ENCODE measurements at places on chromosomes 12 and 14. TPM values are rescaled to one million over a fixed set of nuclear protein-coding genes. Genes with fewer than 3 reads are reported as not detected.

GRCh38 chr12:107783406-107784376, 9.2 kb downstream of the ASCL4 start:
- no peak for DNase-seq

DNA sequence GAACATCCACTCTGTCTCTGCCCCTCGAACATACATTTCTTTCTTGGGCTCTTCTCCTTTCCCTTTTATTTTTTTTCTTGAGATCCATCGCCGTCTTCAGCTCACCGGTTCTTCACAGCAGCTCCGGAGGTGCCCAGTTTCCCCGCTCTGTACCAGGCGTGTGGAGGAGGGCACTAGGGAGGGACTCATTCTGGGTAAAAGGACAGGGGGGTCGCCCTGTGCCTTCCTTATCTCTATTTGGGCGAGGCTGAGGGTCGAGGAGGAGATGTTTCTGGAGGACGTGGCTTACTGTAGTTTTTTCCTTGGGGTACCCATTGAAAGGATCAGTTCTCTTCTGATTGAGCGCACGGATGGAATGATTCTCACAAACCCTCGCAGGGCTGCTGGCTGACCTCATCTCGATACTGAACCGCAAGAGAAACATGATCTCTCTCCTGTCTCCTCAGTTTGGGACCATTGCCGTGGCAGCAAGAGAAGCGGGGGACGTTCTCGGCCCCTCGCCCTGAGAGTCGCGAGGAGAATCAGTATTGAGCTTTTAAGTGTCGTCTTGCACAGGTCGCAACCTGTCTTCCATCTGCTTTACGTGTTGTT, 386 bp downstream of the LIN52 start:
- DNase-seq: peak; percentile 8

GRCh38 chr12:96719660-96720362, 187.2 kb upstream of the NEDD1 start:
- no peak for DNase-seq

DNA sequence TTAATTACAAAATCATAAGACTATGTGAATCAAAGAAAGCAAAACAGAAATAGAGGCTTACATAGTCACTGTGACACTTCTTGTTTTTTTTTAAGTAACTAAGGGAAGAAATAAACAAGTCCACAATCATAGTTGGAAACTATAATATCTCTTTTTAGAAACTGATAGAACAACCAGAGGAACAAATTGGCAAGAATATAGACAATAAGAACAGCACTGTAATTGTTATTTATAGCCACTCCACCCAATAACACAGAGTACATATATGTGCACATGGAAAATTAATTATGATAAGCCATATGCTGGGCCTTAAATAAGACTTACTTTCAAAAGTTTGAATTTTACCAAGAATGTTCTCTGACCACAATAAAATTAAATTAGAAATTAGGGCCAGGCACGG, 101.1 kb downstream of the PLEKHG7 start:
- DNase-seq: no peak

DNA sequence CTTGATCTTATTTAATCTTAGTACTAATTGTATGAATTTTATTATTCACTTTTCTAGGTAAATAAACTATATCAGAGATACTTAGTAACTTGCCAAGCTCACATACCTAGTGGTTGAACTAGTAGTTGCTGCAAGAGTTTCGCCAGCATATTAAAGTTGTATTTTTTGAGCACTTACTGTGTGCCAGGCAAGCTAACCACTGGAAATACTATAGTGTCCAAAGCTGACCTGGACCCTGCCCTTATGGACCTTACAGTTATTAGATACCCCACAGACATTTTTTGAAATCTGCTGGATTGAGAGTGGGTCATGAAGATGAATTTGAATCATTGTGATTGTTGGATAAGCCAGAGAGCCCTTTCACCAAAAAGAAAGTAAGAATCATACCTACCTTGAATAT, 125.0 kb downstream of the RAD51B start:
- DNase-seq: no peak

DNA sequence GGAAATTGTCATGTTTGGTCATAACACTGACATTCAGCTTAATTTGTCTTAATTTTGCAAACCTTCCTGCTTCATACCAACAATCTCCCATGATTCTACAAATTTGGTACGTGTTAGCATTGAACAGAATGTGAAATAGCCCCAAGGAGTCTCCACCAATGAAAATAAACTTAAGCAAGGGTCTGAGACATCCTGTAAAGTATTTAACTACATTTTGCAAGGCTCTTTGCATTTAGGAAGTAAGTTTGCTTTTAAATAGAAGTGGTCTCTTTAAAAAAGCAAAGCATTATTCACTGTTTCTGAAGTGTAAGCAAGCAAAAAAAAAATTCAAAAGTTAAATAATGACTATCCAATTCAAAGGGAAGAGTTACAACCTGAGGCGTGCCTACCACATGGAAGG, 79.9 kb downstream of the WASHC3 start:
- no peak for DNase-seq

GRCh38 chr12:1213205-1213604, 222.2 kb downstream of the ERC1 start:
- DNase-seq: no peak

GRCh38 chr14:65864984-65865383, 452.5 kb downstream of the FUT8 start:
- DNase-seq: no peak

DNA sequence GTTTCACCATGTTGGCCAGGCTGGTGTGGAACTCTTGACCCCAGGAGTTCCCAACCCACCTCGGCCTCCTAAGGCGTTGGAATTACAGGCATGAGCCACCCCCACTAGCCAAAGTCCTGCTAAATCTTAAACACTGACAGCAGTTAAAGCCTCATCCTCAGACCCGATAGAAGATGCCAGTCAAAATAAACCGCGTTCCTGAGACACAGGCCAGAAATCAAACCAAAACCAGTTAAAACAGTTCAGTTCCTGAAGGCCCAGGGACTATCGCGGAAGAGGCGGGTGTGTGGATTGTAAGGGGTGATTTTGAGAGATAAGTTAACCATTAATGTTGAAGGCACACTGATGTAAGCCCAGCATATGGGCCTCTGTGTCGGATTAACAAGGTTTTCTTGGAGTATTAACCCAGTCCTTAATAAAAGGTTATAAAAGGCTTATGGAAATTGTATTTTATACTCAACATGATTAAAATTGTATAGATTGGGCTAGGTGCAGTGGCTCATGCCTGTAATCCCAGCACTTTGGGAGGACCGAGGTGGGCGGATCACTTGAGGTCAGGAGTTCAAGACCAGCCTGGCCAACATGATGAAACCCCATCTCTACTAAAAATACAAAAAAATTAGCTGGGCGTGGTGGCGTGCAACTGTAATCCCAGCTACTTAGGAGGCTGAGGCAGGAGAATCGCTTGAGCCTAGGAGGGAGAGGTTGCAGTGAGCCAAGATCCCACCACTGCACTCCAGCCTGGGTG, 18.7 kb upstream of the CDCA4 start:
- DNase-seq: no peak

DNA sequence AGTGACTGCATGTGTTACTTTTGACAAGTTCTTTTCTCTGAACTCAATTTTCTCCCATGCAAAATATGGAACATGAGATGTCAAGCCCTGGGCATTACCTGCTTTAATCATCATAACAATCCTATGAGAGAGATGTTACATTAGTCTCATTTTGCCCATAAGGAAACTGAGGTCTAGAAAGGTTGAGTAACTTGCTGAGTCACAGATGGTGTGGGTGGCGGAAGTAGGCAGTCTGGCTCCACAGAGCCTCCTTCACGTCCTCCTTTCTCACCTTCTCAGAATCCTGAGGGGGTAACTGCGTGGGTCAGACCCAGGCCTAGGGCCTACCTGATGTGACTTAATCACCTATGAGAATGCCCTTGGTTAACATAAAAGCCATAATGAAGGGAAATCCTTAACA, 50.7 kb downstream of the TMTC1 start:
- no peak for DNase-seq

DNA sequence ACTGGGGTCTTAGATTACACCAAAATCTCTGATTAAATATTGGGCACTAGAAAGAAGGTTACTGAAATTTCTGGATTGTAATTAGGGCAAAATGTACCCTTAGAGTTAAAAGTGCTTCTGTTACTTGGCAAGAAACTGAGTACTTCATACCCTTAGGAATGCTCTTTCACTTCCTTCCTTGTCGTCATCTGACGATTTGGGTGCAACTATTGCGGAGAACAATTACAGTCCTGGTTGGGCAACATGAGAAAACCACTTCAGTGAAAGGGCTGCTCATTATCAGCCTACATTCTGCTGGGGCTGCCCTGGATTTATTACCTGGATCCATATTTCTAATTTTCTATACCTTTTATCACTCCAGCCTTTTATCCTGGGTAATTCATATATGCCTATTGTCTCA, 348.5 kb upstream of the MDGA2 start:
- DNase-seq: no peak

DNA sequence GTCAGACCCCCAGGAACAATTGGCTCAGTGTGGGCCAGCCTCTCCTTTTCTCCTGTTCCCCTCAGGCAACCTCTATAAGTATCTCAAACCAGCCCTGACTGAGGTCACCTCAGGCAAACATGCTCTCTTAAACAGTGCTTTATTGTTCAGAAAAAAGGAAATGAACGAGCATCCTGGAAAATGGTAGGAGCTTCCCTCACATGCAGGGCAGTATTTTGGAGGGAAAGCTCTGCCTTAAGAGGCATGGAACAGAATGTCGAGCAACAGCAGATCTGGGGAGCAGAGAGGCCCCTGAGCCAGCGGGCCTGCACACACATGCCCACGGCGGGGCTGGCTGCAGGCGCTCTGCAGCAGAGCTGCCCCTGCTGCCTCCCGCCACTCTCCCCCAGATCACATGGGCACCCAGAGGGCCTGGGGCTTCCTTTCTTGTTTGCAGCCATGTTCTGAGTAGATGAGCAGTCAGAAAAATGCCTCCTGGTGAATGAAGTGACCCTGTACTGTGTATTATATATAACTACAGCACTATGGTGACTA, 42.0 kb downstream of the MOK start:
- no peak for DNase-seq

- DNase-seq: no peak
These were observed 33.5 kb upstream of the ADGRD1 start for GRCh38 chr12:130920119-130920703.

DNA sequence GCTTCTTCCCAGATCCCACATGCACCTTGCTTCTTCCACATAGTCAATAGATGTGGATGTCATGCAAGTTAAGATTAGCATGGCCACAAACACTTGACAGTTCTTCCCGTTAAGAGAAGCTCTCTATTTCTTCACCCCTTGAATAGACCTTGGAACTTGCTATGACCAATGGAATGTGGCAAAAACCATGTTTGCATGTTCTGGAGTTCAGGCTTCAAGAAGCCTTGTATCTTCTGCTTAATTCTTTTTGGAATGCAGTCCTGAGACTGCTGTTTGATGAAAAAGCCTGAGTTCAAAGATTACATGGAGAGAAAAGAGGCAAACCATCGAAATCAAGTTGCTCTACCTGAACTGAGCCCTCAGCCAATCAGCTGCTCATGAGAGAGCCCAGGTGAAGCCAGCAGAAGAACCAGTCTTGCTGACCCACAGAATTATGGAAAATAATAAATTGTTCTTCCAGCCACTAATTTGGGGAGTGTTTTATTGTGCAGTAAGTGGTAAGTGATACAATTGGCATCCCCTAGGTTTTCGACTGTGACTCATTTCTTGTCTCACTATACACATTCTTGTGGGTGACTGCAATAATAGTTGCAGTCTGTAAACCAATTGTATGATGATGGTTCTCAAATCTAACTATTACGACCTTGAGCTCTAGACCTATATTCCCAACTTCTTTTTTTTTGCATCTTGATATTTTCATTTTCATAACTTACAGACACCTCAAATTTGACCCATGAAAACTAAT, 12.6 kb downstream of the RASSF9 start:
- DNase-seq: no peak

DNA sequence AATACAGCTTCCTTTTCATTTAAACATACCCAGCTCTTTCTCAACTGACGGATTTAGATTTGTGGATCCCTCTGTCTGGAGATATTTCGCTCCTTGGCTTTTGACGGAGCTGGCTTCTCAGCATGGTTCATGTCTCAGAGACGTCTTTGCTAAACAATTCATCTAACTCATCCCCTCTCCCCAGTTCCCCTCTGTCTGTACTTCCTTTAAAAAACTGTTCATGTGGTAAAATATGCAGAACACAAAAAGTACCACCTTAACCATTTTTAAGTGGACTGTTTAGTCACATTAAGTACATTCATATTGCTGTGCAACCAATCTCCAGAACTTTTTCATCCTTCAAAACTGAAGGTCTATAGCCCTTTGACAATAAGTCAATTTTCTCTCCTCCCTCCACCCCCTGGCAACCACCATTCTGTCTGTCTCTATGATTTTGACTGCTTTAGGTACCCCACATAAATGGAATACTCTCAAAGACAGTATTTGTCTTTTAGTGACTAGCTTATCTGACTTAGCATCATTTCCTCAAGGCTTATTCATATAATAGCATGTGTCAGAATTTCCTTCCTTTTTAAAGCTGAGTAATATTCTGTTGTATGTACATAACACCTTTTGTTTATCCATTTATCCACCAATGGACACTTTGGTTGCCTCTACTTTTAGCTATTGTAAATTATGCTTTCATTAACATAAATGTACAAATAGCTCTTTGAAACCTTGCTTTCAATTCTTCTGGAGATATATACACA, 399.8 kb upstream of the SOX5 start:
- DNase-seq: no peak

Gene CYP27B1
- total RNA-seq: 2.6 TPM

Gene NPFF
- not detected for total RNA-seq

Gene C1RL
- total RNA-seq: 64.6 TPM

Gene SLC22A17
- 36.6 TPM for total RNA-seq

Gene AMN
- not detected for total RNA-seq

Gene HOXC9
- total RNA-seq: not detected

All from body of pancreas (tissue), 4 donors.